ENCODE measurements at places on chromosomes 2 and 18. TPM values are rescaled to one million over a fixed set of nuclear protein-coding genes. Genes with fewer than 3 reads are reported as not detected.

GRCh38 chr18:6022074-6022444, 126.7 kb upstream of the TMEM200C start:
- no peak overlapping the region for H3K4me3 ChIP-seq
- H3K27me3 ChIP-seq: peaks cover 2% of the 10 kb centered on the region
- peaks cover 7% of the 10 kb centered on the region for H3K4me1 ChIP-seq
- no peaks in the 10 kb centered on the region for H3K36me3 ChIP-seq

DNA sequence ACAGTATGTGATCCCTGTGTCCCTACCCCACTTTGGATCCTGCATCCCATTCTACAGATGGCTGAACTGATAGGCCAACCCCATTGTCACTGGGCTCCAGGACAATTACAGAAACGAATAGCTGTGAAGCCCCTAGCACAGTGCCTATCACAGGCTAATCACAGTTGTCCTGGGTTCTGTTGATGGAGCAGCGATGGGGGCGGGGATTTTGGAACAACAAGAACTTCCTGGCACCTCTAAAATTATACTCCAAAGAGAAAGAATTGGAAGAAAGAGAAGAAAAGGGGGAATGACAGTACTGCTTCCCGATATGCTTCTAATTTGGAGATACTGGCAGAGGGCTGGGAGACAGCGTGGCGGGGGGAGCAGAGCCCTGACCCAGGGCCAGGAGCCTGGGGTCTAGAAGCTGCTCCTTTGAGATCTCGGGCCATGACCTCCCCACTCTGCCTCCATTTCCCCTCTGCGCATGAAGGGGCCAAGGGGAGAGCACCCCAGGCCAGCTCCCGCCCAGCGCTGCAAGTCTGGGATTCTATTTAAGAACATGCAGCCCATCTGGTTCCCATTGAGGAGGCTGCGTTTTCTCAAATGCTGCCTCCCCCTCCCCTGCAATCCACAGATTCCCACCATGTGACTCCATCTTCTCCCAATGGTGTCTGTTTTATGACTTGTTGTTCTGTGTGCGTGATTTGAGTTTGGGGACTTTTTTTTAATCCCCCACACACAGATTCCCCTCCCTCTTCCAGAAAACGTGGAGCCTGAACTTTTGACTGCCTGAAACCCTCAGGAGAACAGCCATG, 202.7 kb downstream of the CYP26B1 start:
- H3K4me1 ChIP-seq: no peaks in the 10 kb centered on the region
- no peaks in the 10 kb centered on the region for H3K36me3 ChIP-seq
- no peak overlapping the region for H3K27ac ChIP-seq
- peak; percentile 4 for DNase-seq
- no peak overlapping the region for H3K4me3 ChIP-seq

SFTPB gene
- not detected for total RNA-seq

GRCh38 chr2:205715831-205716525, 33.7 kb downstream of the NRP2 start:
- no peak overlapping the region for H3K27ac ChIP-seq
- no peaks in the 10 kb centered on the region for H3K36me3 ChIP-seq
- H3K4me1 ChIP-seq: no peaks in the 10 kb centered on the region

CCDC178 gene
- total RNA-seq: not detected

DNA sequence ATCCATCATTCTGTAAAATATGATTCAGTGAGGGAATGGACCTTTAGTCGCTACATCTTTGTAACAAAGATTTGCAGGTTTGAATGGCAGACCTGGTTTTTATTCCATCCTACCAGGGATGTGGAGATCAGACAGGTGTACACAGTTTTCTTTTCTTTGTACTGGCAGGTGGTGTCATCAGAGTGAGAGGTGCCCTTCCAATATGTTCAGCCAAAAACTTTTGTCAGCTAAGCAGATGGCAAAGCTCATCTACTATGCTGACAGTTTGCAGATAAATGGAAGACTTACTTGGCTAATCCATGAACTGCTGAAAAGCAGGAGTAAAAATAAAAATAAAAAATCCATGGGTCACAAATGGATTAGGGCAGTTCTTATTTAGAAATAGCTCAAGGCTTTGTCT, 185.5 kb upstream of the DOK6 start:
- no peaks in the 10 kb centered on the region for H3K4me1 ChIP-seq
- DNase-seq: no peak
- no peak overlapping the region for H3K27ac ChIP-seq
- H3K4me3 ChIP-seq: no peak overlapping the region
- H3K27me3 ChIP-seq: no peaks in the 10 kb centered on the region

- no peak overlapping the region for H3K4me3 ChIP-seq
- no peaks in the 10 kb centered on the region for H3K27me3 ChIP-seq
Observed at GRCh38 chr2:187408926-187409325, 39.1 kb downstream of the CALCRL start.

Data from activated CD8-positive, alpha-beta T cell treated with anti-CD3 and anti-CD28 coated beads, Interleukin-2, amount 10 ng/mL, durations not matched to agents 7 days and 5 days (primary cell).